ENCODE measurements at places on chromosomes 3 and 15.

GRCh38 chr3:77404871-77405270, 365.0 kb downstream of the ROBO2 start:
- no peak for DNase-seq

DNA sequence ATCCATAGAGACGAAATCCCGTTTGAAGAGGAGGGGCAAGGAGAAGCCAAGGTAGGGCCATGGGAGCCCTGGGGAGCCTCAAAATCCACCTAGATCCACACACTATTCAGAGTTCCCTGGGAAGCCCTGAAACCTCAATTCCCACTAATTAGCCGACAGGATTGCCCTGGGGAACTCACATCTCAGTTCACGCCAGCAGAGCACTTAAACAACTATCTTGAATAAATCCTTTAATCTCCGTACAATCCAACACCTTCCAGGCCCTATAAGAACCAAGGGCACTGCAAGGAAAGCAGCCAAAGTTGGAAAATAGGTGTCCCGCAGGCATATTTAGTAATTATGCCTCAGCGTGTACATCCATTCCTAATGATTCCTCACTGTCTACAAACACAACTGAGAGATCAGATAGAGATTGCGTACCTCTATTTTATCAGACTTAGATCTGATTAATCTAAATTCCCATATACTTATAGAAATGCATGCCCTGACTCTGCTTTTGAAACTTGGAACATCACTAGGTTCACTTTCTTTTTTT, 25.6 kb upstream of the EIF4A2 start:
- no peak for DNase-seq

GRCh38 chr15:49560045-49560444, 60.6 kb downstream of the FAM227B start:
- DNase-seq, result no peak

GRCh38 chr3:53144446-53144845, 14.2 kb upstream of the RFT1 start:
- DNase-seq, result no peak

DNA sequence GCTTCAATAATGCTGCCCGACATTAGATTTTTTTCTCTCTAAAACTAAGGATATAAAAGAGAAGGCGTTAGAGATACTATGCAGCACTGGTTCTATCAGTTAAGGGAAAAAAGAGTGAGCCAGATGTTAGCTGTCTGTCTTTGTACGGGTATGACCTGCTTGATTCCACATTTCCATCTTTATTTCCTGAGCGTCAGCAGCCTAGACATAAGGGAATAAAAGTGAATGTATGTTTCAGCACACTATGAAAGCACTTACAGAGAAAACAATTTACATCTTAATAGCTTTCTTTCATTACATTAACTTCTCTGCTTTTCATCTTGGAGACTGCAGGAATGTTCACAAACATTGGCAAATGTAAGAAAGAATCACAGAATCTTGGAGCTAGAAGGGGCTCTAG, 319.3 kb downstream of the CTNNB1 start:
- no peak for DNase-seq

GRCh38 chr3:34863485-34863884, 775.8 kb upstream of the ARPP21 start:
- no peak for DNase-seq

DNA sequence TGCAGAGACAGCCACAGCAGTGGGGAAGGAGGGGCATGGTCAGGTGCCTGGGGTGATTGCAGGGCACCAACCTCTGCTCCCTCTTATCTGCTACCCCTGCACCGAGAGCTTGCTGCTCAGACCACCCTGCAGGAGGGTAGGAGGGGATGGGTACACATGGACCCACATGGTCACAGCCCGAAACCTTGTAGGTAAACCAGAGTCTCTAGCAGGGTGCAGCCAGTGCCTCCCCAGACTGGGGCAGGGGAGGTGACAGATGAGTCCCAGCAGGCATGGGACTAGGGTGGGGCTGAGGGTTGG, 49.2 kb downstream of the FAH start:
- no peak for DNase-seq

GRCh38 chr15:38271895-38272294, 19.3 kb downstream of the SPRED1 start:
- no peak for DNase-seq

GRCh38 chr15:99390667-99391066, 139.4 kb downstream of the LRRC28 start:
- no peak for DNase-seq

DNA sequence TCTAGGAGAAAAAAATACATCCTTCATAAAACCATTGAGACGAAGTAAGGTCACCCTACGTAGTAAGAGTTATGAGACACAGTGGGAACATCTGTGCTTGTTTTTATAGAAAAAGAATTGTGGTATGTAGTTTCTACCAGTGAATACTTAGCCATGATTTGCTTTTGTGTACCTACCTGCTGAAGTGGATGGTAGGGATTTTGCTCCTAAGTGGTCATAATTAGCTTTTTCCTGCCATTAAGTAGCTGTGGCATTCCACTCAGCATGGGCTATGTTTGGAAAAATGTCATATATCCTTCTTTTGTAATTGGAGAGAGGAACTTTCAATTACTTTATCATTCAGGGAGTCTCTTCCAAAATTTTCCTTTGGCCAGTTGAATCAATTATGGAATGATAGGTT, 63.7 kb downstream of the CHD2 start:
- DNase-seq, result peak; percentile 18

- DNase-seq, result no peak
These were observed at the start of gene SUCLG2 for GRCh38 chr3:67654099-67654843. Gene SUCLG2, minus strand, starts transcription at chr3:67654612. Its CDS starts 26 bp downstream, at chr3:67654586.

GRCh38 chr3:168220556-168220955, 124.8 kb upstream of the GOLIM4 start:
- DNase-seq, result no peak

DNA sequence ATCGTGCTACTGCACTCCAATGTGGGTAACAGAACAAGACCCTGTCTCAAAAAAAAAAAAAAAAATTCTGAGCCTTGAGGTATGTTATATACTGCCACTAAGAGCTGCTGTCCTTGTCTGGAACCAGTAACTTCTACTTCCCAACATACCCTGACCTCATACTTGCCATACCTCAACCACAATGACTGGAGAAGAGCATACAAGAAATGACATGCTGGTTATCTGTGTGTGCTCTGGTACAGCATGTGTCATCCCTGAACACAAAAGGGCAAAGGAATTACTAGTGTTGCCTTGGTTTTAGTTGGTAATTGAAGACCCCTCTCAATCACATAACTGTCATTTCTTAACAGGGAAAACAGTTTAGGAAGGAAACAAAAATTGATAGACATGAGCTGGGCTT, 54.5 kb downstream of the MRPS25 start:
- no peak for DNase-seq

- DNase-seq, result no peak
These were observed 1.6 kb downstream of the EIF4E3 start for GRCh38 chr3:71723452-71724170.

GRCh38 chr3:4730719-4731118, 237.6 kb downstream of the ITPR1 start:
- DNase-seq, result no peak

DNA sequence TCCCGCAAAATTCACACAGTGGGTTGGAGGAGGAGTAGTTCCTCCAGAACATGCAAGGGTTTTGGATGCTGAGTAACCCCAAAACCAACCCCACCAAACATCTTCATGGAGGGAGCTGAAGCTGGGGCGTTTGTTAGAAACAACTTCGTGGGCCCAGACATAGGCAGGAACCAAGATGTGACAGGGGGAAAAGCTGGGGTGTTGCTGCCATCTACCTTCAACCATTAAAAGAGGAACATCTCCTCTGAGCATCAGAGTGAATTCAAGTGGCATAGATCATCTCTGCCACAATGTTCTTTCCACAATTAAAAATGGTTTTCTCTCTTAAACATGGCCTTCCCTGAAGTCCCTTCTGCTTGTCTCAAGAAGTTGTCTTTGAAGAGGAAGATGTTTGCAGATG, 20.5 kb downstream of the SIDT1 start:
- no peak for DNase-seq

DNA sequence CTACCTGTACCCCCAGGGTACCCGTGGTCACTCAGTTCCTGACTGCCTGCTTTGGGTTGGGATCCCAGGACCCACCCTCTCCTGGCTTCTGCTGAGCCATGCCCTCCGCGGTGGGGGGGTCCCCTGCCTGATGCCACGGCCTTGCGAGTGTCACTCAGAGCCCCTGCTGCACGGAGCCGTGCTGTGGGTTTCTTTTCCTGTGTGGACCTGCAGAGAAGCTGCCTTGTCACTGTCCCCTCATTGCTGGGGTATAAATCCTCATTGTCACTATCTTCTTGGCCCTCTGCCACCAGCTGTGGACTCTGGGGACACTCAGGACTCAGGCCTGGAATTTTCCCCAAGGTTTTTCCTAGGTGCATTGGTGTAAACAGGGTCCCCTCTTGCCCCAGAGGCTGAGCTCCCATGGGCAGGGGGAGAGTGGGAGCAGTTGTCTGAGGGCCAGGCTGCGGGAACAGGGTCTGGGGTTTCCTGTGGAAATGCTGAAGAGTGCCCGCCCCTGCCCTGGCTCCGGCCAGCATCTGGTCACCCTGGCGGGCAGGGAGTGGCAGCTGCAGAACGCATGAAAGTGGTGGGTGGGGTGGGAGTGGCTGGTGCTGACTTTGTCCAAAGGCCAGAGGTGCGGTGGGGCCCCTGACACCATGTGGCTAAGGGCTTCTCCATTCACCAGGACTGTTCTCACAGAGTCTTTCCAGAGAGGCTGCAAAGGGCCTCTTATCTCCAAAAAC, 191.7 kb downstream of the GOLGA6L6 start:
- DNase-seq, result no peak

- no peak for DNase-seq
These were observed 42.4 kb downstream of the OIP5 start for GRCh38 chr15:41289953-41290352.

DNA sequence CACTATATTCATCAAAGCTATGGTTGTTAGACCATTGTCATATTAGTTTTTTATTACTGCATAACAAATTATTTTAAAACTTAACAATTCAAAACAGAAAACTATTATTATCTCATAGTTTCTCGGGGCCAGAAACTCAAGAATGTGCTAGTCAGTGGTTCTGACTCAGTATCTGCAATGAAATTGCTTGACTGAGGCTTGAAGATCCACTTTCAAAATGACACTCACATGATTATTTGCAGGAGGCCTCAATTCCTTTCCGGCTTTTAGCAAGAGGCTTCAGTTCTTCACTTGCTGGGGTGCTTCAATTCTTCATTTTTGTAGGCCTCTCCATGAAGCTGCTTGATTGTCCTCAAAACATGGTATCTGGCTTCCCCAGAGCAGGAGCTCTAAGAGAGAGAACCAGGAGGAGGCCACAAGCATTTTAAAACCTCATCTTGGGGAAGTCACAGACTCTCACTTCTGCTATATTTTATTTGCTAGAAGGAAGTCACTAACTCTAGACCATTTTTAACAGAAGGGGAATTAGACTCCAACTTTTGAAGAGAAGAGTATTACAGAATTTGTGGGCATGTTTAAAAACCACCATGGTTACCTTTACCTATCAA, 383.7 kb downstream of the MFSD1 start:
- DNase-seq, result no peak

DNA sequence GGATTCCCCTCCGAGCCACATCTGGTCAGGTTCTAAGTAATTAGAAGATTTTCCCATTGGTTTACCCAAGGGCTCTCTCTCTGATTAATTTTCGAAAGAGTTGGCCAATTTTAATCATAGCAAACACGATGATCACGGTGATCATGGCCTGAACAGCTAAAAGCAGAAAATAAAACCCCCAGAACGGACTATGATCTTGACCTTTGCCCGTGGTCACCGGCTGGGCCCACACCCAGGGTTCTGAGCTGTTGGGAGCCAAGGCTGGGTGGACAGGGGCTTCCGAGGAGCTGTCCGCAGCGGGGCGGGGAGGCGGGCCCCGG, 2.6 kb downstream of the GP5 start:
- DNase-seq, result no peak

DNA sequence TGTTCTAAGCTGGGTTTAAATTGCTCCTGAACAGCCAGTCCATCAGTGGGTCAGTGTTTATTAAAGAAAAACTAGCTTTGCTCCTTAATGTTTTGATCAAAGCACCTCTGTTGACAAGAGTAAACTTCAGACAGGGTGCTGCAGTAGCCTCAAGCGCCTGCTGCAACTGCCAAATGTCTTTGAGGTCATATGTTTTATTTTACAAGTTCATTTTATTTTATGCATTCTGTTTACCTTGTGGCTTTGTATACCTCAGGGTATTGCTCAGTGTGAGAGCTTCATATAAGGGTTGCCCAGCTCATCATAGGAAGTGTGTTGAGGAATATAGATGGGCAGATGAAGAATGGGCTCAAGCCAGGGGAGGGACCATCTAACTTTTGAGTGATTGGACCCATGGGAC, 8.5 kb downstream of the MYZAP start:
- no peak for DNase-seq

GRCh38 chr15:48868536-48868935, 9.4 kb upstream of the EID1 start:
- DNase-seq, result no peak

- no peak for DNase-seq
These were observed 12.9 kb upstream of the ALPK3 start for GRCh38 chr15:84804005-84804900.

DNA sequence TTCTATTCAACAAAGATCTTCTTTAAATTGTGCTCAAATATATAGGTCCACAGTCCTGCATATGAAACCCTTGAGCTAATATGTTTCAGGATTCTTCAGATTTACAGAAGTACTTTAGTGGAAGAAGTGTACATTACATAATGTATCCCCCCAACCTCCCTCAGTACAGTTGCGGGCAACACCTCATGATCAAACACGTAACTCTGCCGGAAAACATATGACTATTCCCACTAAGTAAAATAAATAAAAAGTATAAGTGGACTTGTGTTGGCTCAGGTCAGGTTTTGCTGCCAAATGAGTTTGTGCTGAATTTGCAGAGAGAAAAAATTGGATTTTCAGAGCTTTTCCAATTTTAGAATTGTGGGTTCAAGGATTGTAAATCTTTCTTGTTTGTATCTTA, 267.6 kb upstream of the MDFIC2 start:
- DNase-seq, result no peak

GRCh38 chr3:188720636-188721035, 451.1 kb upstream of the TPRG1 start:
- DNase-seq, result no peak

DNA sequence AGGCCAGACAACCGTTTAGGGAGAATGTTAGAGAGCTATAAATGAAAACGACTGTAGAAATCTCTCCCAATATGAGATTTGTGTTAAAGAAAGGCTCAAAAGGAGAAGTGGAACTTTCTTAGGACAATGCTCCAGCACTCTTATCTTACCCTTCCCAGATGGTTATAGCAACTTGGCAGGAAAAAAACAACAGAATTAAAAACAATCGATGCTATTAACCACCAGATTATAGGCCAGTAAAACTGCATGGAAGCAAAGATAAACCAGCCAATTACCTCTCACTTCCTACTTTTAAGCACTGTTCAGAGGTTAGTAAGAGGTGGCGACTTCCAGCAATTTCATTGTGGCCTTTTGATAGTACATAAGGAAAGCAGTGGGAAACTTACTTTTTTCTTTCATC, 72.9 kb downstream of the TMCC1 start:
- DNase-seq, result no peak

DNA sequence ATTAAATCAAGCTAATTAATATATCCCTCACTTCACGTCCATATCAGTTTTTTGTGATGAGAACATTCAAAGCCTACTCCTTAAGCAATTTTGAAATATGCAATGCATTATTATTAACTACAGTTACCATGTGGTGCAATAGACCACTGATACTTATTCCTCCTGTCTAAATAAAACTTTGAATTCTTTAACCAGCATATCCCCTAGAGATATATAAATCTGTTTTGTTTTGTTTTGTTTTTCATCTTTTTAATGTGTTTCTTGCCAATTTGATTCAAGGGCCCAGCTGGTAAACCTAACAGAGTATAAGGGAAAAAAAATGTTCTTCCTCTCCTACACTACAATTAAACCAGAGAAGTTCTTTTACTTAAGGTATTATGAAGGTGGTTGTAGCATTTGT, 524.2 kb downstream of the NAALADL2 start:
- no peak for DNase-seq
